ENCODE measurements at places on chromosomes 6 and 20.

DNA sequence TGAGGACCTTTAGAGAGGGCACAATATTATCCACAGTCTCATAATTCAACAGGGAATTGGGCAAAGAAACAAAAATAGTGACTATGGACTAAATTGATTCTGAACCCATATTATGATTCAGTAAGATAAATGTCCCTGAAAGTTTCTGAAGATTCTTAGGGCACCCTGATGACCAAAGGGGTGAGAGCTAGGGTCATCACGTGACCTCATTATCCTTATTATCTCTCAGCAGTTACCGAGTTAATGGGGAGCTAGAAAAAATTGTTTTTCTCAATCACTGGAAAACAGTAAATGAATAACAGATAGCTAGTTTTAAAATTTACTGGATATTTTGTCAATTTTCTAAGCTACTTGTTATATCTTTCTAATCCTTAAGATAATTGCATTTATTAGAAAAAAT is 639.5 kb downstream of the PRKN start:
- no peak for DNase-seq

GRCh38 chr6:92011681-92012245 is 1407.6 kb downstream of the EPHA7 start:
- DNase-seq: no peak

DNA sequence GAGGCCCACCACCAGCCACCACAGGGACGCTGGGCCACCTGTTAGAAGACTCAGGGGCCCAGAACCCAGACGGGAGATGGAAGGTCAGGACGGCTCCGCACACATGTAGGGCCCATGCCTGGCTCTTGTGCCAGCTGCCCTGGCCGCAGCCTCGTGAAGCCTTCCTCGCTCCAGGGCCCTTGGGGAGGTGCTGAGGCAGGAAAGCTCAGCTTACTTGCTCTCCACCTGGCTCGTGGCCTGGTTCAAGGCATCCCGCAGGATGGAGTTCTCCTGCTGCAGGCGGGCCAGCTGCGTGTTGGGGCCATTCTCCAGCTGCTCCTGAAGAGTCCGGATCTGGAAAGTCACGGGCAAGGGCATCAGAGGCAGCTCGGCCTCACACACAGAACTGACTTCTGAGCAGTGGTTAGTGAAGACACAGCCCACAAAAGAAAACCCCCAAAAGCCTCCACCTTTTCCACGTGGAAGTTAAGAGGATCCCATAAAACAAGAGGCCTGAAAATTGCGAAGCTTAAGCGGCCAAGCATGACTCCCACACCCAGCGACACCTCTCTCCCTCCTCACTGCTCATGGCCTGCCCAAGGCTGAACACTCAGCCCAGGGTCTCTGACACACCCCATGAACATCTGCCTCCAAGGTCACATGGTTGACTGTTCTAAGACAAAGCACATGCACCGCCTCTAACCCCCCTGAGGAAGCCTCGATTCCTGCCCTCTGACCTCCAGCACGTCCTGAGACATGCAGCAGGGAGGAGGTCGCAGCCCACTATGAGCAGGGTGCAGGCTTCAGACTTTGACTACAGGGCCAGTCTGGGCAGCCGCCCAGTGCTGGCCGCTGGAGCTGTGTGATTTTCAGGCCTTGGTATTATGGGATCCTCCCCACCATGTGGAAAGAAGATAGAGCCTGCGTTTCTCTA is 46.5 kb downstream of the RRBP1 start:
- no peak for DNase-seq

- DNase-seq: no peak
These were observed 46.9 kb upstream of the DTNBP1 start for GRCh38 chr6:15709651-15710269.

- DNase-seq: no peak
These were observed 118.2 kb downstream of the CD24 start for GRCh38 chr6:106856227-106856874.

DNA sequence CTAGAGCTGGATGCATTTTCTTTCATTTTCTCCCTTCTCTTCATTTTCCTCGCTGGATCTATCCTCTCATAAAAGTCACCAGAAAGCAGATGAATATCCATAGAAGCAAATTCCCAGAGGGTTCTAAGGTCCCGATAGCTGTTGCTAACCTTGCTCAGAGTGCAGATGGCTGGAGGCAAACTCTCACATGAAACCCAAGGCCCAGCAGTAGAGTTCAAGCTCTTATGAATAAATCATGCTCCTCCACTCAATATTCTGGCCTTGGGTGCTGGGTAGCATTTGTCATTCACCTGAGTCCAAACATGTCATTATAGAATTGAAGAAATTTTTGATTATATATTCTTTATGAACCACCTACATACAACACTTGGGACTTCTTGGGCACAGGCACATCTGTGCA is 539.7 kb upstream of the MARCKS start:
- DNase-seq: no peak

DNA sequence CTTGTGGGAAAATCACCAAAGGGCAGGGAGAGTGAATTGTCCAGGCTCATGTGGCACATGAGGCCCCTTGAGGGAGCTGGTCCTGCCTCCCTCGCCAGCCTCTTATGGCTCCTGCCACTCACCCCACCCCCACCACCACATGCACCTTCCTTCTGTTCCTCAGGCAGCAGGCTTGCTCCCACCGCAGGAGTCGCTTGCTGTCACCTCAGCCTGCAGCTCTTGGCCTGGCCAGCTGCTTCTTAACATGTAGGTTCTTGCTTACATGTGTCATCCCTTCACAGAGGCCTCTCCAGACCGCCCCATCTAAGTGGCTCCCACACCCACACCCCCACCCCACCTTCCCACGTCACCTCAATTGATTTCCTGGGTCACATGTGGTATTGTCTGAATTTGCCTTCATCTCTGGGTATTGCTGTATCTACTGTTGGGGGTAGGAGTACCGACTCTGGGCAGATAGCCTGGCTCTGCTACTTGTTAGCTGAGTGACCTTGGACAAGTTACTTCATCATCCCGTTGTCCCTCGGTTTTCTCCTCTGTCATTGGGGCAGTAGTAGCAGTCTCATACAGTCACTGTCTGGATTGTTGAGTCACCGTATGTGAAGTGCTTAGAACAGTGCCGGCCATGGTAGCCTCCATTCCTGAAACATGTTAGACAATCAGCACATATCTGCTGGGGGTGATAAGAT is 41.7 kb downstream of the SLC9A8 start:
- no peak for DNase-seq

DNA sequence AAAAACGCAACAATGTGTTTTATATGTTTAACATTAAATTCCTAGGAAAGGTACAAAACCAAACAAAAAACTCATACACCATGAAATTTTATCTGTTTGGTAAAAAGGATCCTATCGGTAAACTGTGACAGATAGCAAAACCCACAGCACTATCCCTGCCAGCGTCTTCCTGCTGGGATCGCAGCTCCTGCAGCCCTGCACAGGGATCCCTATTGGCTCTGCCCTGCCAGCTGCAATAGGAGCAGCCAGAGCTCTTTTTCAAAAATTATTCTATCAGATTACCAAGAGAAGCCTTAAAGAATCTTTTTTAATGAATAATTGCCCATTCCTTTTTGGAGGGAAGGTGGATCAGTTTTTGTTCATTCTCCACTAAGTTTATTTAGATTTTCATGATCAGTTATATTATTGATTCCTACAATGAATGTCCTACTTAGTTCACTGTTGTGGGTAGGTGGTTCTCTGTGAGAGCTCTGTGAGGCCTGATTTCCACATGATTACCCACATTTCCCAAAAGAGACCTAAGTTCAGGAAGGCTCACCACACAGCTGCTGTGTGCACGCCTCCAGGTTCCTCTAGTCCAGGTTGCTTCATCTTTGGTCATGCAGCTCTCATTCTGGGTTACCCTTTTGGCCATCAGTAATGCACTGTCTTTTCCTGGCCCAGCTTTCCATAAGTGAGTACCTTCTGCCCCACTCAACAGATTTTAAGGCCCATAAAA is 293.8 kb downstream of the FRK start:
- DNase-seq: no peak

- DNase-seq: no peak
These were observed 70.0 kb downstream of the GFOD1 start for GRCh38 chr6:13417431-13417830.

DNA sequence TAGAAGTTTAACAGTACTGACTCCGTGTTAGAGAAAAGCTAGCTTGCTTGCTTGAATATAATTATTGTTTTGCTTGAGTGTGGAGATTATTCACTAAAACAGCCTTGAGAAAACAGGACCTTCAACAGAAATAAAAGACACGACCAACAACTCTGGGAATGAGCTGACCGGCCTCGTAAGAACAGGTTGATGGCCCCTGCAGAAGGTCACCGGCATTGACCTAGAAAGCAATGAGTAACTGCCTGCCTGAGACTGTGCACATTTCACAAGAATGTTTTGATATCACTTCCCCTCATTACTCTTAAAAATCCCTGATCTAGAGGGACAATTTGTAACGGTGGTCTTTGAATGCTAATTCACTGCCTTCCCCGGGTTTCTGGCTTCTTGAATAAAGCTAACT is 49.4 kb downstream of the SEL1L2 start:
- DNase-seq: no peak
